Upper lobe of right lung (tissue), 1 donor: ENCODE measurements at places on chromosomes 6 and 20. TPM values are rescaled to one million over a fixed set of nuclear protein-coding genes. Genes with fewer than 3 reads are reported as not detected.
A peak's percentile ranks its signal among the peaks of the same experiment; 100 is the strongest.

GRCh38 chr6:65135567-65135966, 571.5 kb downstream of the EYS start:
- H3K27ac ChIP-seq: no peak overlapping the region
- no peaks in the 10 kb centered on the region for H3K4me1 ChIP-seq
- H3K27me3 ChIP-seq: no peaks in the 10 kb centered on the region
- DNase-seq: no peak
- H3K4me3 ChIP-seq: no peak overlapping the region

GRCh38 chr20:50467718-50468356, 42.3 kb upstream of the PTPN1 start:
- peaks cover 29% of the 10 kb centered on the region for H3K4me1 ChIP-seq
- H3K27ac ChIP-seq: no peak overlapping the region

- no peaks in the 10 kb centered on the region for H3K36me3 ChIP-seq
- no peak overlapping the region for H3K4me3 ChIP-seq
- peaks cover 9% of the 10 kb centered on the region for H3K4me1 ChIP-seq
- no peak overlapping the region for H3K27ac ChIP-seq
- H3K27me3 ChIP-seq: no peaks in the 10 kb centered on the region
These were observed 44.6 kb downstream of the PPARD start for GRCh38 chr6:35386989-35387388.

GRCh38 chr20:32189691-32190615, 17.6 kb downstream of the PLAGL2 start:
- H3K27ac ChIP-seq: peak overlapping the region; percentile 84
- H3K27me3 ChIP-seq: no peaks in the 10 kb centered on the region
- H3K36me3 ChIP-seq: peaks cover 6% of the 10 kb centered on the region

DNA sequence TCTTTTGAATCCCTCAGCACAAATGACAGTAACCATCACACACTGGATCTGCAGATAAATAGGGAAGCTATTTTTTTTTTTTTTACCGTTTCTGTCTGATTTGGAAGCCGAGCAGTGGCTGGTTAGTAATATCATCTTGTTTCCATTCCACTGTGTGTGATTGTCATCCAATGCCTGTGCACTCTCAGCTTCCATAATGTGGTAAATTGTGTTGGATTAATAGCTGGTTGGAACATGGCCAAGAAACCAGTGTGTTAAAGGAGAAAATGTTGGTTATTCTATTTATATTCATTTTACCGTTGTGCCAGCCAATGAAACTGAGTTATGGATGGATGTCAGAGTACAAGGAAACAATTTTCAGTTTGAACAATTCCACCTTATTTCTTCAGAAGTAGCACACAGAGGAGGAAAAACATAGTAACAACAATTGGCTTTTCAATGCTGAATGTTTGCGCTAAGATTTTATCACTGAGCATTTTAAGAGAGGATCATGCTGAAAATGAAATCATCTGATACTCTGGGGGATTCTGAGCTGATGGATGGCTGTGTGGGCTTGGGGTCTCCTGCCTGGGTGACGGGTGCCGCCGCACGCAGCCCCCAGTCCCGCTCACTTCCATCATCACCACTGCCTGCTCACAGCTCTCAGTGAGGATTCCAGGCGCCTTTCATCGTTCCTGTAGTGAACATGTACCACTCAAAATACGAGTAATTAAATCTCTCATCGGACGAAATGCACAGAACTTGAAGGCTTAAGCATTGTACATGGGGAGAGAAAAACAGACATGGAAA, 40.7 kb upstream of the EXOC2 start:
- no peaks in the 10 kb centered on the region for H3K36me3 ChIP-seq
- no peaks in the 10 kb centered on the region for H3K4me1 ChIP-seq
- no peak overlapping the region for H3K27ac ChIP-seq
- no peak overlapping the region for H3K4me3 ChIP-seq
- no peaks in the 10 kb centered on the region for H3K27me3 ChIP-seq
- no peak for DNase-seq

DNA sequence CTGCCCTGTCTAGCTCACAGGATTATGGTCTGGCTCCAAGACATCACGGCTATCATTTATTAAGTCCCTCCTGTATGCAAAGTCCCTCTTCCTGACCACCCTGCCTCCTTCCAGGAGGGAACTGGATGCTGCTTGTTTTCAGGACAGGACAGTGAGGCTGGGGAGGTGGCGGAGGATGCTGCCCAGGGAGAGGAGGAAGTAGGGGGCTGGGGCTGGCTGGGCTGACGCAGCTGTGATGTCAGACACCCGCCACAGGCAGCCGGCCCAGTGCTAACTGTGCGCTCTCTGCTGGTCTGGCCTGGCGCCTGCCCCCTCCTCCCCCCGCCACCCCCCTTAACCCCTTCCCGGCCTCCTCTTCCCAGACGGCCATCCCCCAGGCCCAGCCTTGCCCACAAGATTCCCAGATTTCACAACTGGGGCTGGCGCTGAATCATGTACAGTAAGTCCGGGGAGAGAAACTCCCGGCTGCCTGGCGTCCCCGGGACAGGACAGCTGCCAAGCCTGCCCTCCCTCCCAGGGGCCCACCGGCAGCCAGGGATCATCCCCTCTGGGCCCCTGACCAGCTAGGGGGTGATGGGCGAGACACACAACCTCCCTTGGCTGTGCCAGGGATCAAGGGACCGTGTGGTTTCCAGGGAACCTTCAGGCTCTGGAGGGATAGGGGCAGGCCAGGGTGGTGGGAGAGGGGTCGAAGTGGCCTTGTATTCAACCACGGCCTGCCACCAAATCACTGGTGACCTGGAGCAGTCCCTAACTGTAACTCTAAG, 118.1 kb downstream of the CEBPB start:
- peaks cover 84% of the 10 kb centered on the region for H3K4me1 ChIP-seq
- H3K4me3 ChIP-seq: peak overlapping the region; percentile 8
- H3K27ac ChIP-seq: peak overlapping the region; percentile 81
- no peaks in the 10 kb centered on the region for H3K36me3 ChIP-seq
- peak; percentile 91 for DNase-seq
- H3K27me3 ChIP-seq: no peaks in the 10 kb centered on the region

DNA sequence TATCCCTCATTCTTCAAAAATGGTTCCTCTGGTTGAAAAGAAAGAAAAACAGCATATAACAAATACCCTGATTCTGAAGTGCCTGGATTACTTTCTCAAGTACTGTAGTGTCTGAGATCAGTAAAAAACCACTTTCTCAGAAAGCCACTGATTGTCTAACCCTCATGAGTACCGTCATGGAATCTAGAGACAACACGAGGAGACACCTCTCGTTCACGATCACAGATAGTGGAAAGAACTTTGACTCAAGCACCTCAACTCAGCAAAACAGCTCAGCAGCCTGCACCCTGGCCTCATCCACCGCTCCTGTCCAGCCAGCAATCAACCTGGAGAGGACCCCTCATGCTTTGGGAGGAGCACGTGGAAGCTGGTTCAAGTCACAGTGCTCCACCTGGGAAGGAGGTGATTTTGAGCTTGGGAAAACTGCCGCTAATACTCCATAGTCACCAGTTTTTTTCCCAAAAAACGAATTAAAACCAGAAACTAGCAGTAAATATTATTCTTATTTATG, 1.0 kb downstream of the SCML4 start:
- H3K27me3 ChIP-seq: peaks cover 11% of the 10 kb centered on the region
- no peak for DNase-seq
- no peaks in the 10 kb centered on the region for H3K36me3 ChIP-seq
- peak overlapping the region; percentile 17 for H3K4me3 ChIP-seq
- peak overlapping the region; percentile 24 for H3K27ac ChIP-seq
- H3K4me1 ChIP-seq: peaks cover 12% of the 10 kb centered on the region

GRCh38 chr6:10363911-10364310, 51.0 kb downstream of the TFAP2A start:
- peaks cover 4% of the 10 kb centered on the region for H3K27me3 ChIP-seq
- DNase-seq: no peak
- H3K4me1 ChIP-seq: no peaks in the 10 kb centered on the region

GRCh38 chr6:1761477-1761877, 151.8 kb downstream of the FOXC1 start:
- H3K4me3 ChIP-seq: no peak overlapping the region
- no peak overlapping the region for H3K27ac ChIP-seq
- no peaks in the 10 kb centered on the region for H3K4me1 ChIP-seq

- no peak overlapping the region for H3K4me3 ChIP-seq
- no peaks in the 10 kb centered on the region for H3K4me1 ChIP-seq
- H3K27ac ChIP-seq: no peak overlapping the region
- H3K36me3 ChIP-seq: no peaks in the 10 kb centered on the region
These were observed 121.5 kb upstream of the FOXQ1 start for GRCh38 chr6:1190366-1190765.

GRCh38 chr20:9518576-9519175, 4.3 kb downstream of the LAMP5 start:
- H3K36me3 ChIP-seq: no peaks in the 10 kb centered on the region
- DNase-seq: no peak
- no peak overlapping the region for H3K27ac ChIP-seq
- no peak overlapping the region for H3K4me3 ChIP-seq

DNA sequence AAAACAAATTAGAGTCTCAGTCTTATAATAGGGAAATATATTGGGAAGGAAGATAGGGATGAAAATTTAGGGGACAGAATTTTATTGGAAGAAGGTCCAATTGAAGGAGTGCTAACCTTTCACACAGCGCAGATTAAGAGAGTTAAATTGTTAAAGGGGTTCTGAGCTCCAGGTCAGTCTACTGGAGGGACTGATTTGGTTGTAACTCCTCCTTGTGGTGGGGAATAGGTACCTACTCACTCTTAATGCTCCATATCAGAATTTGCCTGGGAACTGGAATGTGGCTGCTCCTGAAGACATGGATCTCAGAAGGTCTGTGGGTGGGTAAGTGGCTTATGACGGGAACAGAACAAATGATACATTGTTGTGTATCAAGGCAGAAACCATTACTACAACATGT, 143.5 kb downstream of the FLRT3 start:
- no peak overlapping the region for H3K27ac ChIP-seq
- no peaks in the 10 kb centered on the region for H3K27me3 ChIP-seq
- H3K4me3 ChIP-seq: no peak overlapping the region
- no peak for DNase-seq
- no peaks in the 10 kb centered on the region for H3K36me3 ChIP-seq

DNA sequence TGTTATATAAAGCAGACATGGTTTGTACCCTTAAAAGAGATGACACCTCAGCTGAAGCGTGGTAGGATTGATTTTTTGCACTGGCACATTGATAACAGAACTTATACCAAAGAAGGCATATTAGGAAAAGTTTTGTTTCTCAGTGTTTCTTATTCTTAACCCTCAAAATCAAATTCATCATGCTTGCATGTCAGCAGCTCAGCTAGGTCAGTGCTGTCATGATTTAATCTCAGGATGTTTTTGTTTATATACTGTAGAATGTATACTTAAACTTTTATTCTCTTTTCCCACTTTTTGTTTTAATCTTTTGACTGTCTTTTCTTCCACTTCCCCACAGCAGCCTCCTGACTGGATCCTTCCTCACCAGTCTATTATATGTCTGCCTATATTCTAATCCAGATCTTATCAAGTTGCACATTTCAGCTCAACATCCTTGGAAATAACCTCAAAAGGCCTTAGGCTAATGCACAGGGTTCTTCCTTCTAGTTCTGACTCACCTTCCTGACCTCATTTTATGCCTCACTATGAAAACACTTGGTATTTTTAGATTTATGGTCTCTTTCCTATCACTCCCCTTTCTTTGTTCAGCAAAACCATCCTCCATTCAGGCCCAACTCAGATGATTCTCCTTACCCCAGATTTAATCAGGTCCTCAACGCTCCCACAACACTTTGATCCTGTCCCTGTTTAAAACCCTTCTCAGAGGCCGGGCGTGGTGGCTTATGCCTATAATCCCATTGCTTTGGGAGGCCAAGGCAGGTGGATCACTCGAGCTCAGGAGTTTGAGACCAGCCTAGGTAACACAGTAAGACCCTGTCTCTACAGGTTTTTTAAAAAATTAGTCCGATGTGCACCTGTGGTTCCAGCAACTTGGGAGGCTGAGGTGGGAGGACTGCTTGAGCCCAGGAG, 7.2 kb downstream of the HEBP2 start:
- no peak overlapping the region for H3K27ac ChIP-seq
- H3K27me3 ChIP-seq: no peaks in the 10 kb centered on the region
- peaks cover 75% of the 10 kb centered on the region for H3K36me3 ChIP-seq
- H3K4me1 ChIP-seq: peaks cover 13% of the 10 kb centered on the region
- no peak for DNase-seq
- no peak overlapping the region for H3K4me3 ChIP-seq

DNA sequence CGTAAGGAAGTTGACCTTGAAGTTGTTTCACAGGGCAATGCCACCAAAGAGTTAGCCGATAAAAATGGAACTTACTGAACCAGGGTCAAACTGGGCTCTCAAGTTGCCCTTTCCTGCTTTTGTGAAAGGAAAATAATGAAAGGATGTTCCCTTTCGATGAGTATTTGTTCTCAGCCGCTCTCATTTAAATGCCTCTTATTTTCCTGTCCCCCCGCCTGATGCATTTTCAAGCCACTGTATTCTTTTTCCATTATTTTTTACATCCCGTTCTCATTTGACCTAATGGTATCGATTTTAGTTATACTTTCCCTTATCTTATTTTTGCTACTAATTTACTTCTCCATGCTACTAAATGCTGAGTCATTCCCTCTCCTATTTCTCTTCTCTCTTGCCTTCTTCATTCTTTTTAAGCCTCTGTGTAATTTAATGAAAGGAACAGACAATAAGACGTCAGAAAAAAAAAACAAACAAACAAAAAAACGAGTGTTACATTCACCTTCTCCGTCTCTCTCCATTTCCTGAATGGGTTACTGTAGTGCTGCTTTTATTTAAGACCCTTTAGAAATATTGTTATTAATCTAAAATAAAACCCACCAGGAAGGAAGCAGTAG, 655 bp upstream of the NDUFAF4 start:
- H3K4me3 ChIP-seq: peak overlapping the region; percentile 93
- no peak for DNase-seq
- no peaks in the 10 kb centered on the region for H3K27me3 ChIP-seq
- peak overlapping the region; percentile 81 for H3K27ac ChIP-seq

DNA sequence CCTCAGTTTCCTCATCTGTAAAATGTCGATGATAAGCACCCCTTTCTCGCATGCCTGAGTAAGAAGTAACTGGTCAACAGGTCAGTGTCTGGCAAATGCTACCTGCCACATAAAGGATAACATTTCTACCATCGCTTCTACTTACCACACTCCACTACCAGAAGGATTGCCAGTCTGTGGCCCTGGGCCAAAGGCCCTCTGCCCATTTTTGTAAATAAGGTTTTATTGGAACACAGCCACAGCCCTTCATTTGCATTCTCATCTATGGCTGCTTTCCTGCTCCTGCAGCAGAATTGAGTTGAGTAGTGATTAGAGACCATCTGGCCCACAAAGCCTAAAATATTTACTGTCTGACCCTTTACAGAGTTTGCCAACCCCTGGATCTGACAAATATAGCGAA, 121.8 kb downstream of the TOX2 start:
- no peaks in the 10 kb centered on the region for H3K36me3 ChIP-seq
- no peak overlapping the region for H3K4me3 ChIP-seq
- no peaks in the 10 kb centered on the region for H3K4me1 ChIP-seq
- no peak overlapping the region for H3K27ac ChIP-seq

The ADTRP gene
- total RNA-seq: 21.0 TPM

The HLA-DRB1 gene
- 335 TPM for total RNA-seq

The HS3ST5 gene
- total RNA-seq: not detected

The BNIP5 gene
- total RNA-seq: not detected

The GSTA2 gene
- total RNA-seq: not detected
